ENCODE measurements at places on chromosomes 5 and 9.

GRCh38 chr5:64685866-64686265 lies 4.4 kb upstream of the SHISAL2B start:
- no peak for DNase-seq

GRCh38 chr9:114369216-114370130 lies 18.3 kb downstream of the AKNA start:
- no peak for DNase-seq

GRCh38 chr5:68431186-68431585 lies 215.6 kb downstream of the PIK3R1 start:
- no peak for DNase-seq

DNA sequence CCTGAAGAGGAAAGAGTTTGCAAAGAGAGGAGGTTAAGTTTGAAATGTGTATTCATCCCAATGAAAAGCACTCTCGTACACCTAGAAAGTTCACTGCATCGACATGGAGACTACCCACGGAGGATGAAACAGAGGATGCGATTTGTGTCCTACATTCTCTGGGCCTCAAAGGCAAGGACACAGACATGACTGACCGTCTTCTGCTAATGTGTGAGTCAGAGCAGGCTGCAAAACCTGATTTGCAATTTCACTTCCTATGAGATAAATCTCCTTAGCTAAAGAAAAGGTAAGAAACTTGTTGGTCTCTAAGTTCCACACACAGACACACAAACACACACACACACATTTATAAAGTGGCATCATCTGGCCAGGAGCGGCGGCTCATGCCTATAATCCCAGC lies 98.6 kb downstream of the GNAQ start:
- no peak for DNase-seq
